Fibroblast of skin of back (primary cell): ENCODE measurements at places on chromosomes 2 and 18.

- DNase-seq = no peak
Measured at GRCh38 chr2:8380026-8380425, 301.8 kb upstream of the ID2 start.

- DNase-seq = no peak
Measured at GRCh38 chr2:214902286-214902685, 92.8 kb upstream of the BARD1 start.

- no peak for DNase-seq
Measured at GRCh38 chr2:101577173-101577572, 102.3 kb upstream of the RFX8 start.

- no peak for DNase-seq
Measured at GRCh38 chr2:53867169-53867568, 7.4 kb upstream of the GPR75 start.

DNA sequence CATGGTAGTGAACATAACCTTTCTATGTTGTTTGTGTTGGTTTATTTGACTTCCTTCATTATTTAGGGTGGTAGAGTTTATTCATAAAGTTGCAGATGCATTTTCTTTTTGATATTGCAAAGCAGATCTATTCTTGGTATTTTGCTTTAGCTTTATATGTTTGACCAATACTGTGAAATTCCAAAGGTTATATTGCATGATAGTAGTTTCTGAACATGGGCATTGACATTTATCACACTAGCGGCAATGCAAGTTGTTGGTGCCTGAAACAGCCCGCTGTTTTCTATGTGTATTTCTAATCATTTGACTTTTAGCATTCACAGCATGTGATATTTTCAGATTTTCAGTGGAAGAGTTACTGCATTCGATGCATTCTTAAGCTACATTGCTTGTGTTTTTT, 87.2 kb downstream of the ASXL3 start:
- DNase-seq = no peak

DNA sequence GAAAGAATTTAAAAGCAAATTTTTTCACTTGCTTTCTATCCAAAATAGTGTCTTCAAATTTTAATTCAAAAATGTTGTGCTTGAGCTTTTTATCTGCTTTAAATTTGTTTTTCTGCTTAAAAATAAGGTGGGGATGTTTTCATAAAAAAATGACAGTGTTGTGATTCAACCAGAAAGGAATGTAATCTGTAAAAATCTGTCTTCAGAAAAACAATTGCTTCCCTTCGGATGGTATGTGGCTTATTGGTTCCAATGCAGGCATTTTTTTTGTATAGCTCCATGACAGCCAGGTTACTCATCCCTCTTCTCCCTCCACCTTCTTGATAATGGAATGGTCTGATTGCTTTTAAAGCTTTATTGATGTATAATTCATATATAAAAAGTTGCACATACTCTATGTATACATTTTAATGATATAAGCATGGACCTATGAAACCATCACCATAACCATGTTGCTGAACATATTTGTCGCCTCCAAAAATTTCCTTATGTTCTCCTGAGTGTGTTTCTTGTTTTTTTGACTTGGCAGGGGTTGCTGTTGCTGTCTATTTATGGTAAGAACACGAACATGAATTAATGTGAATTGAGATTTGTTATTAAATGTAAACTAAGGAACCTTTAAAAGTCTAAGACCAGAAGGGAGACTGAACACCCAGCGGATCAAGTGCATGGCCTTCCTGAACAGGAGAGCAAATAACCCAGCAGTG, 363.7 kb upstream of the SPHKAP start:
- peak; percentile 74 for DNase-seq

GRCh38 chr18:52334896-52335295, 5.1 kb upstream of the DCC start:
- peak; percentile 80 for DNase-seq

DNA sequence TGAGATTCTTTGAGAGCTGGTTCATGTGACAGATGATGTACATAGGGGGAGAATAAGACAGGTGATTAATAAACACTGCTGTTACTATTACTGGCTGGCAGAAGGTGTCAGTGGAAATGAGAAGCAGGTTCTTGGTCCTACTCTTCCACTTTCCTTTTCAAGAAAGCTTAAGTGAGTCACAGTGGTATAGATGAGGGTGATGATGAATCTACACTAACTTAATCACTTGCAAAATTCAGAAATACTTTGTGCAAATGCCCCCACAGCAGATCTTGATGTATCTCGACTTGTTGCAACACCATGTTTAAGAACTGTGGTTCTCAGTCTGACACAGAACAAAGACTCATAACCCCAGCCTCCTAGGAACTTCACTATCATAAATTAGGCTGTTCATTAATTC, 35.9 kb upstream of the MGAT5 start:
- DNase-seq = no peak

DNA sequence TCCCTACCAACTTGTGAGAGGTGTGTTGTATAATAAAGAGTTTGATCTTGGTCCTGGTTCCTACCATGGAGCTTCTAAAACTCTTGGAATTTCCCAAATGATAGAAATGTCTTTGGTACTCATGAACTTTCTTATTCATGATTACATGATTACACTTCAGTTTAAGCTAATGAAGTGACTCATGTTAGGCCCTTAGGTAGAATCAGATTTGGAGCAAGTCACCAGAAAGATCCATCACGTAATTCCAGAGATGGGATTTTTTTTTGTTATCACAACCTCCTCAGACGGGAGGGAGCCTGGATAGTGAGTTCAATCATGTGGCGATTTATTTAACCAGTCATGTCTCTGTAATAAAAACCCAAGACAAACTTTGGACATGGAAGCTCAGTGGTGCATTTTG, 1287.6 kb upstream of the ZEB2 start:
- no peak for DNase-seq

DNA sequence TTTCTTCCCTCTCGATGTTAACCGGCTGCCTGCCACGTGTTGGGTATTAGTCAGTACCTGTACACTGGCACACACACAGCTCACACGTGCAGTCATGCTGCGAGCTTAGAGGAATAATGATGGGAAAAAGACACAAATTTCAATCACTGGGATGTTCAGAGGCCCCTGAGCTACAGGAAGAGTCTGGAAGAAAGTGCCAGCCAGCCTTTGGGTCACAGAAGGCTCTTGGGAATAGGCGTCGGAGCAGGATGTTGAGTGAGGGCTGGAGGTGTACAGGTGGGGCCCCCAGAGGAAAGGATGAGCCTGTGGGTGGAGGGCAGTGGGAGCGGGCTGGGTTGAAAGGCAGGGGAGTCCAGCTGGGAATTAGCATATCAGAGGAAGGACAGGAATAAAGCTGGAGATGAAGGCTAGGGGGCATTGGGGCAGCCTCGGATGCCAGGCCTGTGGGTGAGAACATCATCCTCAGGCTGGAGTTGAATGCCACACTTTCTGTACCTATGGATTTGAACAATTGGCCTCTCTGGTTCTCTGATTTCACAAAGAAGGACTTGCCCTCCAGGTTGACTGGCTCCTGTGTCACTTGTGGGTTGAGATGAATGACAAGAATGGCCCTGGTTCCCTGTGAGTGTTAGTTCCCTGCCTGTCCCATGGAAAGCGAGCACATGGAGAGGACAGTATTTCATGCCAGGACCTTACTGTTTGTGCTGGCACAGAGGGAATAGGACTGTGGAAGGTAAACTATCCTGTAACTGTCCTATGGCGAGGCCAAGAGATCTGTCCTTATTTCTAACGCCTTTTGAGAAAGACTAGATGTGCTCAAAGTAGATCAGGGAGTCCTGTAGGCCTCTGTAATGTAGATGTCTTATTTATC, 40.6 kb downstream of the GREB1 start:
- no peak for DNase-seq

DNA sequence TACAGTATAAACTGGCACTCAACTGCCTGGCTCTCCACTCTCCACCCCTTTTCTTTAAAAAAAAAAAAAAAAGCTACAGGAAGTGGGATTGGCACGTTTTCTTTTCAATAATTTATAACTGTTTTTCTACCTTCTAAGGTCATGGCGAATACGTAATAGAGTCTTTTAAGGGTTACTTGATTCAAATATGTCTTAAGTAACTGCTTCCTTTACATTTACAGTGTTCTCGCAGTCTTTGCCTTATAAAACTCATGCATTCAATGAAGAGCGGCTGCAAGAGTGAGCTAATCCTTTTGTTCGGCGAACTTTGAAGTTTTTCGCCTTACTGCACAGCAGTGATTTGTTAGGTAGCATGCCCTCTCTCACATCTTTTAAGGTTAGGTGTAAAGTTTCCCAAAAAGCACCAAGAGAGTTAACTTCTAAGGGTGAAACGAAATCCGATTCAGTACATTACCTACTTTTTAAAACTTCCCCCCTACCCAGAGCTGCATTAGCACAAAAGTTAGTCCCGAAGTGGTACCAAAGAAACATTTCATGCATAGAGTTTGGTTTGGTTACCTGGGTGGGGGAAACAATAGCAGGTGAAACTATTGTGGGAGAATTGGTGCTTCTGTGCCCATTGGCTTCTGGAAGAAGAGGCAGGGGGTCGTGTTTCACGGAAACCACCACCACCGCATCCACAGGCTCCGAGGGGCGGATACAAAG, 2.0 kb downstream of the KCTD1 start:
- peak; percentile 29 for DNase-seq

- DNase-seq = no peak
Measured at GRCh38 chr2:184444217-184444616, 154.1 kb upstream of the ZNF804A start.

DNA sequence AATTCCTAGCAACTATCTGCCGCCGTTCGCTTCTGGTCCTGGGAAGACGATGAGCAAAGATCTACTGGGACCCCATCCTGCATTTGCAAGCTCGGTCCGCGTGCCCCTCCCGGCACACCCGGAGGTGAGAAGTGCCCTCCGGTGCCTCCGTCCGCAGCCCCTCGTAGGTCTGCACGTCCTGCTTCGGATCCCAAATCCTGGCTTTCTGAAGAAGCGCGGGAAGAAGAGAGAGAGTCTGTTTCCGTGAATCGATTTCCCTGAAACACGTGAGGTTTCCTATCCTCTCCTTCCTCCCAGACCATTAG, 5.0 kb upstream of the OSR1 start:
- DNase-seq = no peak

DNA sequence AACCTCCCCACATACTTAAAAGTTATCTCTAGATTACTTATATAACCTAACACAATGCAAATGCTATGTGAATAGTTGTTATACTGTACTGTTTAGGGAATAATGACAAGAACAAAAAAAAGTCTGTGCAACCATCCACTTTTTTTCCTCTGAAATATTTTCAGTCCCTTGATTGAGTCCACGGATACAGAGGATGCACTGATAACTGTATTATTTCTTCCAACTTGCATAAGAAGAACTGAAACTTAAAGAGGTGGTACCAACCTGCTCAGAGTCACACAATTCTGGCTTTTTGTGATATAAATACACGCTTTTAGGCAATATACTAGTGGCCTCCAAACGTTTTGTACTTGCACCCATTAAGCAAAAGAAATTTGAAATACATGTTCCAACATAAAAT, 1.4 kb downstream of the SMC6 start:
- no peak for DNase-seq

DNA sequence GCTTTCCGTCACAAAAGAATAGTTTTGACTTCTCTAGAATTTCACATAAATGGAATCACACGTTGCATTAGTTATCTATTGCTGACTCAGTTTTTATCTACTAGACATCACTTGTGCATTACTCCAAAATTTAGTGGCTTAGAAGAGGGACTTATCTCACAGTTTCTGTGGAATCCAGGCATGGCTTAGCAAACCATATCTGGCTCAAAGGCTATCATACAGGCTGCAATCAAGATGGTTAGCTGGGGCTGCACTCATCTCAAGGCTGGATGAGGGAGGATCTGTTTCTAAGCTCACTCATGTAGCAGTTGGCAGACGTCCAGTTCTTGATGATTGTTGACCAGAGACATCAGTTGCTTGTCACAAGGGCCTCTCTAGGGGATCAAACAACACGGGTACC, 6.6 kb upstream of the DSC3 start:
- no peak for DNase-seq

GRCh38 chr2:114949228-114949804, 506.9 kb downstream of the DPP10 start:
- no peak for DNase-seq

GRCh38 chr2:29061176-29061575, 13.1 kb downstream of the PCARE start:
- DNase-seq = no peak

GRCh38 chr18:58567453-58568196, 61.3 kb downstream of the ALPK2 start:
- peak; percentile 92 for DNase-seq

GRCh38 chr2:159744363-159744762, 32.1 kb downstream of the MARCHF7 start:
- DNase-seq = peak; percentile 92

DNA sequence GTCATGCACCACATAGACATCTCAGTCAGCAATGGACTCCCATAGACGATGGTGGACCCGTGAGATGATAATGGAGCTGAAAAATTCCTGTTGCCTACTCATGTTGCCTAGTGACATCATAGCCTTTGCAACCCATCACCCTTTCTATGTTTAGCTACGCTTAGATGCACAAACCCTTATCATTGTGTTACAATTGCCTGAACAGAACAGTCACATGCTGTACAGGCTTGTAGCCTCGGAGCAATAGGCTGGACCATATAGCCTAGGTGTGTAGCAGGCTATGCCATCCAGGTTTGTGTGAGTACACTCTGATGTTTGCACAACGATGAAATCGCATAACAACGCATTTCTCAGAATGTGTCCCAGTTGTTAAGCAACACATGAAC, 221.6 kb downstream of the ALPK2 start:
- DNase-seq = no peak

- no peak for DNase-seq
Measured at GRCh38 chr2:239977111-239977510, 48.0 kb downstream of the NDUFA10 start.

DNA sequence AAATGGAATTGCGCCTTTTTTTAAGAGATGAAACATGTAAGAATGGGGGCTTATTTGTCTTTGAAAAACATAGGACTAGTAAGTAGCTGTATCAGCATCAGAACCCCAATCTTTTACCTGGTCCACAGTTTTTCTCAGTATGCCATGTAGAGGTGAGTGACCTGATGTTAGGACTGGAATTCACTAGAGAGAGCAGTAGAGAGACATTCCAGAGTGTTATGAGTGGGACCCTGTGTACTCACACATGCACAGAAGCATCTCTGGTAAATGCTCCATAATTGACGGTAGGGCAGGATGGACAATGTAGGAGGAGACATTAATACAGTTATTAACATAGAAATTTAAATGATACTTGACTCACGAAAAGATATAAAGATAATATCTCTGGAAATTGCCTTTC, 1.4 kb upstream of the GALNT13 start:
- no peak for DNase-seq

GRCh38 chr2:226304308-226304707, 495.3 kb downstream of the IRS1 start:
- DNase-seq = no peak
